Activated naive CD4-positive, alpha-beta T cell treated with anti-CD3 and anti-CD28 coated beads, Interleukin-2, amount 10 ng/mL, durations not matched to agents 7 days and 5 days (primary cell): ENCODE measurements at places on chromosomes 5 and 9.

GRCh38 chr9:7402334-7403027 lies 397.1 kb downstream of the DMAC1 start:
- no peak for DNase-seq

DNA sequence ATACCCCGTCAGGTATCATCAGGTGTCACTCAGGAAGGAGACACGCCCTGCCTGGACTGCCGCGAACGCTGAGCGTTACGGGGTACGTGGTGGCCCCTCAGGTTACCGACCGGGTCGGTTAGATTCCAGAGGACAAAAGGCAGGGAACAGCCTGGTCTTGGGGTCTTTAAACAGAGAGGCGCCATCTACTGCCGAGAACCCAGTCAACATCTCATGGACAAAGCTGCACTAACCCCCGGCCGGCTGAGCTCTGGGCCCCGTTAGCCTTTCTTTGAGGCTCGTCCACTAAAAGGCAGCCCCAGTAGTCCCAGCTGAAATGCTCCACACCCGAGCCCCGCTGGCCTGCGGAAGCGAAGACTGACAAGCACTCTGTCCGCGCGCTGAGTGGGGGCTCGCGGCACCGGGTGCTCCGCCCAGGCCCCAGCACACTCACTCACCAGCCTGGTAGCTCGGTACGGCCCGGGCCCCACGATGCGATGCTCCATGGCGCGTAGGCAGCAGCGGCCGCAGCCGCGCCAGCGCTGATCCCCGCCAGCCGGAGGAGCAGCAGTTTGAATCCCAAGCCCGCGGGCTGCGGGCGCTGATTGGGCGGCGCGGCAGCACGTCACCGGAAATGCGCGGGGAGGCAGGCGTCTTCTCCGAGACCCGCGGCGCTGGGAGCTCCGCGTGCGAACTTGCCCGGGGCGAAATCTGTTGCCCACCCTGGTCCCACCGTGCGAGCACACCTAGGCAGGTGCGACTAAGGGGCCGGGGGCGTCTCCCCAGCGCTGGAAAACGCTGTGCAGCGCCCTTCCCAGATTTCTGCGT lies at the start of gene DEPDC1B:
TSS of gene DEPDC1B (minus strand) at position 558 of the 807 bp plus-strand sequence. CDS start at position 485, 73 bp downstream.
- DNase-seq: peak; percentile 92

DNA sequence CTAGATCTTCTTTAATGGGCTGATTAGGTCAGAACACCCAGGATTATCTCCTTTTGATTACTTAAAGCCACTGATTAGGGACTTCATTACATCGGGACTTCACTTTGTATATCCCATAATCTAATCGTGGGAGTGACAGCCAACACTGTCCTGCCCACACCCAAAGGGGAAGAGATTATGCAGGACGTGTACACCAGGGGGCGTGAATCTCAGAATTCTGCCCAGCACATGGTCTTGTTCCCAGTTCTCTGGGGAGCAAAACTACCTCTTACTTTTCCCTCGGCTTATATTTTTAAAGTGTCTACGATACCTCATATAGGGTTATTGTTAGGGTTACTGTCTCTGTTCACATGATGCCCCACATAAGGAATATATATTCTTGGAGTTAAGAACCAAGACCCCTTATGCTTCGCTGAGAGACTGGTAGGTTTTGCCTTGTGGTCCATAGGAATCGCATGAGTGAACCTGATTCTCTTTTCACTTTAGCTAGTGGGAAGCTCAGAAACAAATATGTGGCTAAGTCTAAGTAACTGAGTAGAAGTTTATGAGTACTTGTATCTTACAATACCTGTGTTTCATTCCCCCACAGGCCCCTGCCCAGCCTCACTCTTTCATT lies 192.7 kb downstream of the GNA14 start:
- peak; percentile 57 for DNase-seq

DNA sequence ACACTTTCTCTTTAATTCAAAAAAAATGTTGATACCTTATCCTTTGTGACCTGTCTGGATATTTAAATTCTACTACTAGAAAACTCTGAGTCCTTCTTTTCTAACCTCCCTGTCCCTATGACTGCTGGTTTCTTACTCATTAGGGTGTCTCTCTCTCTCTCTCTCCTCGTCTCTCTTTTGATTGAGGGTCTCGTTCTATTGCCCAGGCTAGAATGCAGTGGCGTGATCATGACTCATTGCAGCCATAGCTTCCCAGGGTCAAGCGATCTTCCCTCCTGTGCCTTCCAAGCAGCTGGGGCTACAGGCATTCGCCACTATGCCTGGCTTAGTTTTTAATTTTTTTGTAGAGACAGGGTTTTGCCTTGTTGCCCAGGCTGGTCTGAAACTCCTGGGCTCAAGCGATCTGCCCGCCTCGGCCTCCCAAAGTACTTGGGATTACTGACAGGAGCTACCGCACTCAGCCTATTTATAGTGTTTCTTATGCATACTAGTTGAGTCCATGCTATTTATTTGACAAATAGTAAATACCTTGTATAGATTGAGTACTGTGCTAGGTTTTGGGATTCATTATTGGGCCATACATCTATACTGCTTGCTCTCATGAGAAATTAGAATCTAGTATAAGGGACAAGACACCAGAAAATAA lies 61.9 kb downstream of the NSD1 start:
- DNase-seq: no peak

- DNase-seq: no peak
Measured at GRCh38 chr9:117400171-117400570, 14.7 kb downstream of the ASTN2 start.

DNA sequence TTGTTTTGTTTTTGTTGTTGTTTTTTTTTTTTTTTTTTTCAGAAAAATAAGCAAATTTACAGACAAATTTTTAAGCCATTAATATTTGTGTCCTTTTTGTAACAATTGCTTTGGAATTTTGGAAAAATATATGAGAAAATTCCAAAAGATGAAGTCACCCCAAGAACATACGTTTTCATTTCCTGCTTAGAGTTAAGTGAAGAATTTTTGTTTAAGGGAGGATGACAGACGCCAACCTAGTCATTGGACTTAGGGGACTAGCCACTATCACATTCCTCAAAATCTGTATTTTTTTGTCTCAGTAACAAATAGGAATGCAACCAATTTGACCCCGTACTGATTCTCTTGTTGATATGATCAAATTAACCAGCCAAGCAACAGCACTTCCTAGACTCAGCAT lies 433.9 kb upstream of the SLC30A5 start:
- DNase-seq: no peak

DNA sequence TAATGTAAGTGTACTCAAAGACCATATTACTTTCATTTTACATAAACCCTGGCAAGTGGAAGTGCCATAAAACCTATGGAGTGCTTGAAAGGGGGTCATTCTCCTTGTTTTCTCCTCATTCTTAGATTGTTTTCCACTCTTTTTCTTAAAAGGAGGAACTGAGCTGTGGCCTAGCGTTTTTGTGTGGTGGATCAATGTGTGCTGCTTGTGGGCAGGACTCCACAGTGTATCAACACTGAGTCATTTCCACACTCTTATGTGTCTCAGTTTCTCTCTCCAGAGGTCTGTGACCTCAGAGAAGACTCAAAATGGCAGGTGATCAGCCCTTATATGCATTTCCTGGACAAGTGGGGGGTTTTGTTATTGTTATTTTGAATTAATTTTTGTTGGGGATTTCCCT lies 516.1 kb upstream of the CDH10 start:
- DNase-seq: no peak

DNA sequence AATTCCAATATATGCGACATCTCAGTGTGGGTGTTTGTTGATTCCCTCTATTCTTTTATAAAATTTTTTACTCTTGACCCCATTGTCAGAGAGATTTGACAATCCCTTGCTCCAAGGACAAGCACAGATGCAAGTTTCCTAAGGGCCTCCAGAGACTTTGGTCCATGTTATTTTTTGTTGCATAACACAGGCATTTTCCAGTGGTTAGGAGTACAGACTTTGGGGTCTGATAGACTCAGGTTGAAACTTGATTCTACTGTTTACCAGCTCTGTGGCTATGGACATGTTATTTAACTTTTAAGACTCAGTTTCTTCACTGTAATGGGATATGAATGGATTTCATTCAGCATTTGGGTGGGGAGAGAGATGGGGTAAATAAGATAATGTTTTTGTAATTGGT lies 361.3 kb downstream of the ENC1 start:
- no peak for DNase-seq

DNA sequence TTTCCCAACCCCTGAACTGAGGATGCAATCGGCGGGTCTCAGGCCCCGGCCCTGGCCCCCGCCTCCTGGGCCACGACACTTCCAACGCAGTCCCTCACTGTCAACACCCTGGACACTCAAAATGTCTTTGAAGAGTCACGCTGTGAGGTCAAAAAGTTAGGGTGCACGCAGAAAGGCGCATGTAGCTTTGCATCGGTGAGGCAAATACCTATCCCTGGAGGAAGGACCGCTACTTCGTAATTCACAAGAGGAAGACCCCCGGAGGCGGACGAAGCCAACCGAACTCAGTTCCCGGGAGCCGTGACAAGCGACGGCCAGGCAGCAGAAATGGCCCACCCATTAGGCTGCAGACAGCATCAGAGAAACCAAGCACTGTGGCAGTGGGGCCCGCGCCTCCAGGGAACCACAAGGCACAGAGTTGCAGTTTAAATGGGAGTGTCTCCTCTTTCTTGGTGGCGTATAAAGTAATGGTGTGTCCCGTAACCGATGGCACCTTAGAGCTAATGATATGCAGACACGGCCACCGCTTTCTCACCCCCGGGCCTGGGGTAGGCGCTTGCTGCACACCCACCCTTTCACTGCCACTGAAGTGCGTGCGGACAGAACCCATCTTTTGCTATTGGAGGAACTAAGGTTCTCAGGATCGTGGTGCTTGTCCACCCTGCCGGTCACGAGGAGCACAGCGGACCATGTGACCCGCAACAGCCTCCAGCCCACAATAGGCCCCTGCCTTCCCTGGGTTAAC lies 9.0 kb downstream of the ADAMTS2 start:
- no peak for DNase-seq

- DNase-seq: peak; percentile 47
Measured at GRCh38 chr5:170571875-170572852, 68.3 kb downstream of the KCNIP1 start.

GRCh38 chr5:95471487-95471886 lies 80.3 kb downstream of the FAM81B start:
- DNase-seq: no peak

DNA sequence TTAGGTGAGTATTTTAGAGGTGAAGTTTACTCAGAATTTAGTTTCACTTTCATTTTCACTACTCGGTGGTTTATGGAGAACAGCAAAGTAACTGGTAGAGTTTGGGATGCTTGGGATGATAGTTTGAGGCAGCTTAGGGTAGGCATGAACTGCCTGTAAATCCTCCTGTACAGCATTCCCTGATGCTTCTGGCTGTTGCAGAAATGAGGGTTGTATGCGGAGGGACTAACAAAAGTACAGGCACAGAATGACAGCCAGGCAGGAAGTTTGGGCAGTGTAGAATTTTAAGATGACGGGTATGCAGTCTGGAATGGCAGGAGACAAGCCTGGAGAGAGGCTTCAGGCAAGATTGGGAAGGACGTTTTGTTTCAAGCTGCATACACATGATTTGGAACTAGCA lies 48.0 kb upstream of the FAM120AOS start:
- DNase-seq: no peak

GRCh38 chr5:57137401-57137800 lies 36.5 kb upstream of the GPBP1 start:
- DNase-seq: no peak

DNA sequence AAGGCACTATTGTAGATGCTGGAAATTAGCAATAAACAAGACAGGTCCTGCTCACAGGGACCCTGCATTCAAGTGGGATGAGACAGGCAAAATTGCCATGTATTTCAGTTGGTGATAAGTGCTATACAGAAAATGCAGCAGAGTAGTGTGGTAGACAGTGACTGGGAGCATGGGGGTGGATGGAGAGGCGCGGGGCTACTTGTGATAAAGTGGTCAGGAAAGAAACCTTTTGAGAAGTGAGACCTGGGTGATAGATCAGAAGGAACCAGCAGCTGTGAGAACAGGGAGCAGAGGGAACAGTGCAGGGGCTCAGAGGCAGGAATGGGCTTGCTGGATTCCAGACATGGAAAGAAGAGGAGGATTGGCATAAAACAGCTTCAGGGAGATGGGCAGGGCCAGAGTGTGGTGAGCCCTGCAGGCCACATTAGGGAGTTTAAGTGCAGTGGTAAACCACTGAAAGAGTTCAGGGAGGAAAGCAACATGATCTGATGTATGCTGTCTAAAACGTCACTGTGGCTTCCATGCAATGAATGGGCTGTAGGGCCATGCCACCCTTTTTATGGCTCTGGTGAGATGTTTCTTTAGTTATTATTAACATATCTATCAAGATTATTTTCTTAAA lies 7.3 kb downstream of the CRHBP start:
- peak; percentile 23 for DNase-seq

- no peak for DNase-seq
Measured at GRCh38 chr5:34690301-34690700, 34.2 kb downstream of the RAI14 start.
